ENCODE measurements at places on chromosomes 7 and 10.

GRCh38 chr7:74002474-74003017, 25.4 kb upstream of the ELN start:
- DNase-seq: peak; percentile 94

- no peak for DNase-seq
These were observed 24.2 kb upstream of the SEPTIN7 start for GRCh38 chr7:35776686-35777085.

DNA sequence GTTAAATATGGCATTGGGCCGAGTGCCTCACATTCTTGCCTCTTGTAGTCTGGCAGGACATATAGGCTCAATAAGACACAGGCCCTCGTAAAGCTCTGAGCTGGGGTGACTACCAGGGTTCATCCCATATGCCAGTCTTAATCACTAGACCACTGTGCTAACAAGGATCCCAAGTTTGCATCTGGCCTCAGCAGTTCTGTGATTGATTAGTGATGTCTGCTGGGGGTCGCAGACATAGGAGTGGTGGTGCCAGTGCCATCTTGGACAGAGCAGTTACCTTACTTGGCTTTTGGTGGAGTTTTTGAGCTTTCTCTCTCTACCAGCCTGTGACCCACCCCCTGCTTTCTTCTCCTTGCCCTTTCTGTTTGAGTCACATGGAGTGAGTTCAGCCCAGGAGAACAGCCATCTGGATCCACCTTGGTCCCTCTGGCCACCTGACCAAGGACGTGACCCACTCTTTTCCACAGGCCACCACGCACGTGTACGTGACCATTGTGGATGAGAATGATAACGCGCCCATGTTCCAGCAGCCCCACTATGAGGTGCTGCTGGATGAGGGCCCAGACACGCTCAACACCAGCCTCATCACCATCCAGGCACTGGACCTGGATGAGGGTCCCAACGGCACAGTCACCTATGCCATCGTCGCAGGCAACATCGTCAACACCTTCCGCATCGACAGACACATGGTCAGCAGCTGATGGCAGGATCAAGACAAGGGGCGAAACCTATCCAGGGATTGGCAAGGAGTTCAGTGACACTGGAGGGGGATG, 4.1 kb upstream of the VSIR start:
- no peak for DNase-seq

GRCh38 chr10:100186253-100187212, 704 bp upstream of the ERLIN1 start:
- peak; percentile 6 for DNase-seq

DNA sequence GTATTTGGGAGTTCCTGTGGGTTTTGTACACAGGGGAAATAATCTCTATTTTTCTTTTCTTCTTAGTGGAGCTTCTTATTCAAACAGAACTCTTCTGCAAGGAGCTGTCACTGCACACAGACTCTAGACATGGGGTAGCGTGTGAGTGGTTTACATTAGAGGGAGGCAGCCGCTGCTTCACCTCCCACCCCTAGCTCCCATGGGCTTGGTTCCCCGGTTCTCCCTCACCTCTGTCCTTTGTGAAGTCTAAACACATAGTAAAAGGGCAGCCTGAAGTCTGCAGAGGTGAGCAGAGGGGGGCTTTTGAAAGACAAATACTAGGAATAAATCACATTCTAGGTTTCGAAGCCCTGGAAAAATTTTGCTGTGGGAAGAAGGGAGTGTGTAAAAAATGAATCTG, 5.5 kb downstream of the ASB4 start:
- DNase-seq: no peak

- no peak for DNase-seq
These were observed 36.9 kb downstream of the NET1 start for GRCh38 chr10:5449227-5449626.

GRCh38 chr7:2631946-2632732, at the start of gene TTYH3:
TTYH3 (plus strand) TSS chr7:2631986; CDS start chr7:2632156, 170 bp downstream.
- DNase-seq: no peak

- DNase-seq: peak; percentile 34
These were observed 17.2 kb downstream of the INHBA start for GRCh38 chr7:41685684-41686083.

- DNase-seq: no peak
These were observed 620.0 kb downstream of the CNTNAP2 start for GRCh38 chr7:146736446-146737190.

- no peak for DNase-seq
These were observed 654.0 kb downstream of the SDK1 start for GRCh38 chr7:3955026-3955425.

GRCh38 chr7:38220452-38220851, 42.4 kb downstream of the STARD3NL start:
- no peak for DNase-seq

DNA sequence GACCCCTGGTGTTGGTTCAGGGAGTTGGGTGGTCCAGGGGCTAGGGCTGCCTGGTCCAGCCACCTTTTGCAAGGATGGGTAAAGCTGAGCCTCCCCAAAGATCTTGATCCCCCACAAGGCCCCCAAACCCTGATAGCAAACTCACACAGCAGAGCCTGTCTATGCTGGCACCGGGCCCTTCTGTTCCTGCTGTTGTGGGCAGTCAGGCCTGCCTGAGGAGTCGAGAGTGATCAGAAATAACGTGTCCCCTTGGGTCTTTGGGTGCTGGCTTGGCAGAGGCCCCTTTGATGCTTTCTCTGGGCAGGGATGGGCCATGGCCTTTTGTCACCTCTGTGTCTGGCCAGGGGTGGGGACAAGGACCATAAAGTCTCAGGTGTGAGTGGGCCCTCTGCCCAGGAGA, 715 bp upstream of the MUC12 start:
- DNase-seq: no peak

DNA sequence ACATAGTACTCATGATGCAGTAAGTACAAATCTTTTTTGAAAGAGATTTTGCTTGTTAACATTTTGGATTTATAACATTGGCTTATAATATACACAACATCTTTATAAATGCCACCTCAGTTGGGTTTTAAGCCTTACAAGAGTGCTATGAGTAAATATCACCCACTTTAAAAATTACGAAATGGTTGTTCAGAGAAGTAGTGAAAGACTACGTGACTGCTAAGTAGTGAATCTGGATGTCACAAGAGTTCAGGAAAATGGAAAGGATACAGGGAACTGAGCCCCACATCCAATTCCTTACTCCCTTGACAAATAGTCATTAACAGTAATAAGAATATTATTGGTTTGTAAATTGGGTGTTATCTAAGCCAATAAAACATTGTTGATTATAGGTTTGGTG, 20.0 kb downstream of the TMEM106B start:
- no peak for DNase-seq

DNA sequence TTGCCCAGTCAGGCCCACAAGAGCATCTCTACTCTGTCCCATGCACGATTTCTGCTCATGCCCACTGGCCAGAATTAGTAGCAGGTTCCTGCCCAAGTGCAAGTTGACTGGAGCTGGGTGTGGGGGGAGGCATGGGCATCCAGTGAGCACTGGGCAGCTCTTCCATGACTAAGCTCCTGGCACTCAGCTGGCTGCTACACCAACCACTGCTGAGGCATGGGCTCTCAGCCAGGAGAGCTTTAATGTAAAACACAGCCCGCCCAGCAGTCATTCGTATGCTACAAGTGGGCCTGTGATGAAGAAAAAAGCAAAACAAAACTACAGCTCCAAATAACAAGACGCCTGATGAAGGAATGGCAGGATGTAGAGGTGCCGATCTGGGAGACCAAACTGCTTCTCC, 335.4 kb upstream of the PFKP start:
- DNase-seq: no peak

GRCh38 chr7:6284461-6285360, 12.3 kb upstream of the CYTH3 start:
- DNase-seq: no peak

- DNase-seq: no peak
These were observed 18.4 kb downstream of the IFT22 start for GRCh38 chr7:101303102-101303701.

- no peak for DNase-seq
These were observed 23.3 kb upstream of the SMARCD3 start for GRCh38 chr7:151271699-151272355.

- DNase-seq: no peak
These were observed 107.6 kb upstream of the PRSS58 start for GRCh38 chr7:142365410-142365842.

DNA sequence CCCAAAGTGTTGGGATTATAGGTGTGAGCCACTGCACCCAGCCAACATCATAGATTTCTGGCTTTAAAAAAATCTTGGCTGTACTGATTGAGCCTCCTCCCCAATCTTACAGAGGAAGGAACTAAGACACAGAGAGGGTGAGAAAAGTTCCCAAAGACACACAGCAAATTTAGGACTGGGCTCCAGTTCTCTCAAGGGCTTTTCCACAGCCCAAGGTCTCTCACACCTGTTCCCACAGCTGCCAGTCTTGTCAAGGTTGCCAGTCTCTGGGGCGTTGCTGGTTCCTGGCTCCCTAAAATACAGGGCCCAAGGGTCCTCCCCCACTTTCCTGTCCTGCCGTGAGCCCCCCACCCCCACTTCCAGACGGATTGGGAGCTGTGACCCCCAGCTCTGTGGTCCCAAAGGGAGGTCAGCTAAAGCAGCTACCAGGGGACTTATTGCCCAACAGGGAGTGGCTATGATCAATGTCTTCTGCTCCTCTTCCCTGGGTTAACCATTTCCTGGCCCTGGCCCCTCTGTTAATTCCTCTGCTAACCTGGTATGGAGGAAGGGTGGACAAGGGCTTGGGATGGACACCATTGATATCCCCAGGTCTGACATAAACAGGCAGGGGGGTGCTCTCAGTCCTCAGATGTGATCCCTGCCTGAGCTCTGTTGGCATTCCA, 3.1 kb upstream of the ZAN start:
- no peak for DNase-seq

GRCh38 chr10:16966991-16967865, 150.0 kb upstream of the RSU1 start:
- no peak for DNase-seq

GRCh38 chr10:21318540-21319167, 206.8 kb downstream of the SKIDA1 start:
- DNase-seq: peak; percentile 34

- no peak for DNase-seq
These were observed 183.1 kb upstream of the HDAC9 start for GRCh38 chr7:18312482-18312881.

GRCh38 chr10:75817198-75817597, 385.8 kb downstream of the LRMDA start:
- DNase-seq: no peak

- DNase-seq: no peak
These were observed 452.6 kb downstream of the SUGCT start for GRCh38 chr7:40587419-40587818.

DNA sequence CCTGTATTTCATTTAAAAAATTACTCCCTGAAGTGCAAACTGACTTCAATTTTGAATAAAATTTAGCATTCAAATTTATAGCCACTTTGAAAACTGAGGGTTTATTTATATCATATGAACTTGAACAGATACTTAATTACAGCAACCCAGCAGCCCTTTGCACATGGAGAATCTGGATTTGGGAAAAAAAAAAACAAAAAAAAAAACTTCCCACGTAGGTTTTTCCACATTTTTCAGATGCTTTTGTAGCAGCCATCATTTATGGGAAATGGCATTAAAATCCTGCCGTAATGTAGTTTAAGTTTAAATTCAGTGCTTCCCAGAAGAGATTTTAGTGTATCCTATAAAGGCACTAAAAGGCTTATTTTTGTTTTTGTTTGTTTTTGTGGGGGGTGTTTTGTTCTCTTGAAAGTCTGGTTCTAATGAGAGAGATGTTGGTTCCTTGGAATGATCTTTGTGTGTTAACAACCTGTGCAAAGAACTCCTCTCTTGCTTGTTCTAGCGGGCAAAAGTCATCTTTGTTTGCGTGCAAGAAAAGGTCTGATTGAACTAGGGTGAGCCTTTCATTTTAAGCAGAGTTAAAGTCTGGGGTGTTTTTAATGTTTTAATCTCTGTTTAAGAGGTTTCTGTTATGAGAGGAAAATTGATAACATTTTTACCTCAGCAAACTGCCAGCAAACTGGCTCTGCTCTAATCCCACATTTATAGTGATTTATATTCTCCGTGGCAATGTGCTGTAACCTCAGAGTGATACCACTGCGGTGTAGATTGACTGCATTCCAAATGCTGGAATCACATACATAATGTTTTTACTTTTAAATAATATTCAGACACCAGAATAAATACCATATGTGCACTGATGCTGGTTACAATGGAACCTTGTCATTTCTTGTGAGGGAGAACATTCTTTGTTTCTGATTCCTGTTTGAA, 105.5 kb downstream of the WNT2 start:
- DNase-seq: peak; percentile 6
